ENCODE measurements at places on chromosomes 7 and 10.

GRCh38 chr10:52500476-52500875 is 186.4 kb downstream of the DKK1 start:
- no peak for DNase-seq

DNA sequence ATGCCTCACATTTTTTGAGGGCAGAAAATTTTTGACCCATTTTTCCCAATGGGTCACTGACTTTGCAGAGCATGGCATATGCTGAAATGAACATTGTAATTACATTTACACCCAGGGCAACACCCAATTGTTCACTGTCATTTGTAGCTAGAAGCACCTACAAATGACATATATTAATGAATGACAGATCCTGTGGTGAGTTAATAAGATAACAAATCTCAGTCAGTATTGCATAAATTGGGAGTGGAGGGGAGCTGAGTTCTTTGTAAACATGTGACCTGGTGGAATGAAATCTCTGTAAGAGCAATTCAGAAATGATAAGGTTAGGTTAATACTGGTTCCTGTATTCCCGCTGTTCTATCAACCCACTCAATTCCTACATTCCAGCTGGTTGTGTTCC is 255.1 kb upstream of the LRRN3 start:
- no peak for DNase-seq

DNA sequence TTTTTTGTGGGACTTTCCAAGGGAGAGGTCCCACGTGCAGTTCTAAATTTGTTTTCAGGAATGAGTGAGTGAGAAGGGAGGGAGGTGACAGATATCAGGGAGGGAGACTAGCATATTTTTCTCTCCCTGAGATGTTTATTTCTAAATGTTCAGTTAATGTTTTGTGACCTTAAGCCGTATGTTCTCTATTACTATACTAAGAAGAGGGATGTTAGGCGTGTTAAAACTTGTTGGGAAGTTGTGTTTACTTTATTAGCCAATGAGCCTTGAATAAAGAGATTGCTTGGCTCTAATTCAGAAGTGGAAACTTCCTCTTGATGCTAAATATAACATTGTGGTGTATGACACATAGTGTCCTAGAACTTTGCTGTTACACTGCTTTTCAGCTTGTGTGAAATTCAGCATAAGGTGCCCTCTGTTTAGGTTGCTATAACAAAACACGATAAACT is 37.3 kb downstream of the DNAH11 start:
- no peak for DNase-seq

DNA sequence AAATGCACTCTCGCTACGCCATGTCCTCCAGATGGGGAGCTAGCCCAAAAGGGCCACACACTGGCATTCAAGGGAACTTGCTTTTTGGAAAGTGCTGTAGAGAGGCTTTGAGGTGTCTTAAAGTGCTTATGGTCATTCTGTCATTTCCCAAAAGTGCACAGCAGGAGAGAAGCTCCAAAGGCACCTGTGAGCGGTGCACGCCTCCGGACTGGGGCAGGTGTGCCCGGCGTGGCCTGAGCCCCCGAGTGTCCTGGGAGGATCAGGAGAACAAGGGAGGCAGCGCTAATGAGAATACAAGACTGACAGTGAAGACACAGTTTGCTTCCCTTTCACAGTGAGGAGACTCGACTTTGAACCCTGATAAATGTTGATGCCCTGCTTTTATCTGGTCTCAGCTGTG is 419.0 kb upstream of the MKI67 start:
- DNase-seq: no peak

- no peak for DNase-seq
These were observed 588.6 kb downstream of the DNAJB9 start for GRCh38 chr7:109158246-109158645.

GRCh38 chr10:48791267-48791928 is 106.7 kb downstream of the WDFY4 start:
- no peak for DNase-seq

DNA sequence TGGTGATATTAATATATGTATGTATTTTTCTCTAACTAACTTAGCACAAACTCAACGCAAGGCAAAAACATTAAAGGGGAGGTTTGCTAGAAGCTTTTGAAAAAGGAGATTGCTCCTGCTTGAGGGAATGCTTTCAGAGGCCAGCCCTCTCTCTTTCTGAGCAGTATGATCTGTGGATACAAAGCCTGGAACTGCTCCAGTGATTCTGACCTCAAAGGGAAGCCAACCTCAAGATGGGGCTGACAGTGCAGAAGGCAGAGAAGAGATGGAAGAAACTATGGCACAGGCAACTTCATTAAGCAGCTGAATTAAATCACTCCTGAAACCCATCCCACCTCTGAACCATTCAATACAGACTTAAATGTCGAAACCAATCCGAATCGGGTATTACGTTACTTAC is 102.4 kb downstream of the USP6NL start:
- DNase-seq: no peak

DNA sequence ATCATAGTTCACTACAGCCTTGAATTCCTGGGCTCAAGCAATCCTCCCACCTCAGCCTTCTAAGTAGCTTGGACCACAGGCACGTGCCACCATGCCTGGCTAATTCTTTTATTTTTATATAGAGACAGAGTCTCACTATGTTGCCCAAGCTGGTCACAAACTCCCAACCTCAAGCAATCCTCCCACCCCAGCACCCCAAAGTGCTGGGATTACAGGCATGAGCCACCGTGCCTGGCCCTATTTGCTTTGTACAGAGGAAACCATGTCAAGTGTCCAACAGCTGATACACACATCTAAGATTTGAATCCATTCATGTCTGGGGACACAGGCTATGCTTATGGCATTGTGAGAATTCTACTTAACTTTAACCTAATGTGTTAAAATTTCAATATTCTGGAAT is 29.9 kb upstream of the MPP7 start:
- DNase-seq: no peak

DNA sequence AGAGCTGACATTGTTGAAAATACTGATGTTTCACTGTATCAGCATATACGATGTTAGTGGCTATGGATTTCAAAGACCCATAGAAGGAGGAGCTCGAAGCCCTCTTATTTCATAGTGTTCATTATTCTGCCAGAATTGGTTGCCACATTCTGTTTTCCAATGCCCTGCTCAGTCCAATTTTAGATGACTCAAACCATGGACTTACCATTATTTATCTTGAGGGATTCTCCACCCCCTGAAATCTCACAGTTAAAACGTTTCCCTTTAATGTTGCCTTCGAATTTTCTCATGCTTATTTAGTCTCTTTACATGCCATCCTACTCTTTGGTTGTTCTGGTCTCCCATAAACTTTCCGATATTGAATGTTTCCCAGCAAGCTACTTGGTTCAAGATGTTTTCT is 264.5 kb downstream of the HDAC9 start:
- no peak for DNase-seq

- no peak for DNase-seq
These were observed 4.4 kb downstream of the ZP3 start for GRCh38 chr7:76428868-76429805.

- DNase-seq: no peak
These were observed 18.0 kb downstream of the FKBP6 start for GRCh38 chr7:73345951-73346350.

DNA sequence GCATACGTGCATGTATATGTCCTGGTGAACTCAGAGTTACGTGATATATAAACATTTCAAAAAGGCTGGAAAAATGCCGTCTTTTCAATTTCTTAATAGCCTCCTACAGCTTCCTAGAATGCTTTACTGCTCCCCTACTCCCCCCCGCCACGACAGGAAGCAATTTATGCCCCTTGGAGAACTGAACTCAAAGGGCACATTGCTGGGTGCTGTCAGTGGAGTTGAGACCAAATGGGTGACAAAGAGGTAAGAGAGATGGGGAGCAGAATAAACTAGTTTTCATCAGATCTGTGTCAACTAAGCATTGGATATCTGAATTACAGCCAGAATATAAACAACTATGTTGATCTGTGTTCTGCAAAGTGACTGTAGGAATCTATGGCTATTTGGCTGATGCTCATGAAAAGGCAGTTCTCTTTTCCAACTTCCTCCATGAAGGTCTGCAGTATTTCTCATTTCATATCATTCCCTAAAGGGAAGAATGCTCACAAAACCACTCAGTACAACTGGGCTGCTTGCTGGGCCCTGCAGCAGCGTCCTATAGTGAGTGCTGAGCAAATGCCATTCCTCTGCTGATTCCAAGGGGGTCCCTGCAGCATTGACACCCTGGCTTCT is 171.3 kb upstream of the HPS1 start:
- no peak for DNase-seq

DNA sequence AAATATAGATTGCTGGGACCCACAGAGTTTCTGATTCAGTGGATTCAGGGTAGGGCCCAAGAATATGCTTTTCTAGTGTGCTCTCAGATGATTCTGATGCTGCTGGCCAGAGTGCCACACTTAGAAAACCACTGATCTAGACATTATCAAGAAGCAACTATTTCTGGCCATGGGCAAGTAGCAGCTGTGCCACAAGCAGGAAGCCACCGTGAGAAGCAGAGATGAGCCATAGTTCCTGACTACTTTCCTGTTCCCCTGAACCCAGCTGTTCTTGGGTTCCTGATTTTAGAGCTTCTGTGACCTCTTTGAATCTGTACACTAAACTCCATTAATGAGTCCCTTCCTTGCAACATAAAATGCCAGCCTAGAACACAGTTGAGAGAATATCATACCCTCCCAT is 38.1 kb upstream of the PIK3AP1 start:
- no peak for DNase-seq

GRCh38 chr7:42012786-42013360 is 224.1 kb downstream of the GLI3 start:
- no peak for DNase-seq

DNA sequence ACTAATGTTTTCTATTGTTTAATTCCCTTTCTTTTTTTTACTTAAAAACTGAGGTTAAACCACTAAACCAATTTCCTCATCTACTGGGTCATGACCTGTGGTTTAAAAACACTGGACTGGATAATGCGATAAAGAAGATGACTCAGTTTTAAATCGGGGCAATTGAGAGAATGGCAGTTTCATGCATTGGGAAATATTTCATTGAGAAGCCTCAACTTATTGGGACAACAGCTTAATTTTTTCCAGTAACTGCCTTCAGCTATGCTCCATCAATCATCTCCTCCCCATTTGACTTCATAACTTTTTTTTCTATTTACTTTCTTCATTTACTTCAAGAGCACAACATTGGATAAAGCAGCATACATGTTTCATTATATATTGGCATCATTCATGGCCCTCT is 61.8 kb upstream of the MET start:
- no peak for DNase-seq
